Cardiac septum (tissue), 1 donor: ENCODE measurements at places on chromosomes 3 and 15. TPM values are rescaled to one million over a fixed set of nuclear protein-coding genes. Genes with fewer than 3 reads are reported as not detected.

PPCDC gene
- 7.2 TPM for total RNA-seq

- no peak for DNase-seq
Measured at GRCh38 chr15:91549581-91549980, 303.9 kb upstream of the SLCO3A1 start.

DNA sequence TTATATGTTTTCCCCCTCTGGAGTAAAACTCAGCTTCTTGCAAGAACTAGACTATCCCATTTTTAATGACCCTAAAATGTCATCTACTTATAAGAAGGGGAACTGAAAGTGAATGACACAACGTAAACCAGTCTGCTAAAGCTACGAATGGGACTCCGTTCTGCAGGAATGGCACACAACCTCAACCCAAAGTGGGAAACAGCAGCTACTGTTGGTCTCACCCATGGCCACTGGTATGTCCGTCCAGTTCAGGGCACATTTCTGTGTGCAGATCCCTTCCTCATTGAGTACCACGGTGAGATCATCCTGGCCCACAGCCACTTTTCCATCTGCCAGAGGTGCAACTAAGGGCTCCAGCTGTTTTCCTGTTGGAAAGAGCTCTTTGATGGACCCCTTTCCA, 23.8 kb downstream of the VPS39 start:
- no peak for DNase-seq

- no peak for DNase-seq
Measured at GRCh38 chr3:114435386-114436115, 141.7 kb downstream of the TIGIT start.
